Transverse colon (tissue), 4 donors: ENCODE measurements at places on chromosomes 1 and 21. TPM values are rescaled to one million over a fixed set of nuclear protein-coding genes. Genes with fewer than 3 reads are reported as not detected.

GRCh38 chr1:45677751-45678245, 8.5 kb downstream of the GPBP1L1 start:
- DNase-seq = no peak

GRCh38 chr1:6272868-6273267, 12.0 kb upstream of the GPR153 start:
- DNase-seq = no peak

DNA sequence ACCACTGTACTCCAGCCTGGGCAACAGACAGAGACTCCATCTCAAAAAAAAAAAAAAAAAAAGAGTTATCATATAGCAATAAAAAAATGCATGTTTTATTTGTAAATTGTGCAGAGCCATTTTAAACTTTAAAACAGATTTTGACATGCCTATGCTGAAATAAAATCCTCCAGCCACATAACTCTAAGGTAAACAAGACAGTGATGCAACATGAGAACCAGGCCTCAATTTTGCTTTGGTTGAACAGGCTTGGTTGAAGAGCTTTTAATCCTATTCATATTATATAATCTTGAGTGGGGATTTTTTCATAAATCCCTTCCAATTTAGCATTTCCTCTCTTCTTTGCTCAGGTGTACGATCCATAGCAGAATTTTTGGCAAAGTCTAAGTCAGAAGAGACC, 26.1 kb downstream of the ARMH1 start:
- DNase-seq = no peak

DNA sequence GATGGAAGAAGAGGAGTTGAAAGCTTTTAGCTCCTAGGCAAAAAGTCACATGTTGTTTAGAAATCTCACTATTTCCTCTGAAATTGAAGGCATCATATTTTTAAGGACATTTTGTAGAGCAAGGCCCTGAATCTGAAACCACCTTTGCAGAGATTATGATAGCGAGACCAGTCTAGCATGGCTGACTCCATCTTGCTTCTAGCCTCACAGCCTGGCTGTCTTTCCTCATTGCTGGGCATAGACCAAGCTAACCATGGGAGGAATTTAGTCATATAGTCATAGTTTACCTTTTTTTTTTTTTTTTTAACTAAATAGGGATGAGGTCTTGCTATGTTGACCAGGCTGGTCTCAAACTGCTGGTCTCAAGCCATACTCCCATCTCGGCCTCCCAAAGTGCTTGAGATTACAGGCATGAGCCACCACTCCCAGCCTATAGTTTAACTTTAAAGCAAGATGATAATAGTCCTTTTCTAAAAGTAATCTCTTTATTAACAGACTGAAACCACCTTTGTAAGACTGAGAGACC, 42.2 kb upstream of the ZNF326 start:
- no peak for DNase-seq

GRCh38 chr1:119275145-119276134, 93.1 kb upstream of the HAO2 start:
- DNase-seq = peak; percentile 35

- DNase-seq = no peak
These were observed 5.2 kb upstream of the PIGC start for GRCh38 chr1:172448995-172449584.

DNA sequence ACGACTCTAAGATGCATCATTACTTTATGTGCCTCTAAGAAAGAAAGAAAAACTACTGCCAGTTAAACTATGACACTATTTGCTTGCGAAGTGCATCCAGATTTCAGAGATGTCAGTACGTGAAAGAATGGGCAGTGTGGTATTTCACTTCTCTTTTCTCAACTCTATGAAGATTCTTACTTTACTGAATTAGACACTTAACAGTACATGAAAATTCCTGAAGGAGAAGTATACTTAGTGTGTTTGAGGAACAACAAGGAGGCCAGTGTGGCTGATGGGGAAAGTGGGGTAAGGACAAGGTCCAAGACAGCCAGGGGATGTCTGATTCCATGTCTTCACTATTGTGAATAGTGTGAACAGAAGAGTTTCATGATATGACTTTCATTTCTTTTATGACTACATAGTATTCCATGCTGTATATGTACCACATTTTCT, 53.9 kb upstream of the HSD17B7 start:
- DNase-seq = no peak

DNA sequence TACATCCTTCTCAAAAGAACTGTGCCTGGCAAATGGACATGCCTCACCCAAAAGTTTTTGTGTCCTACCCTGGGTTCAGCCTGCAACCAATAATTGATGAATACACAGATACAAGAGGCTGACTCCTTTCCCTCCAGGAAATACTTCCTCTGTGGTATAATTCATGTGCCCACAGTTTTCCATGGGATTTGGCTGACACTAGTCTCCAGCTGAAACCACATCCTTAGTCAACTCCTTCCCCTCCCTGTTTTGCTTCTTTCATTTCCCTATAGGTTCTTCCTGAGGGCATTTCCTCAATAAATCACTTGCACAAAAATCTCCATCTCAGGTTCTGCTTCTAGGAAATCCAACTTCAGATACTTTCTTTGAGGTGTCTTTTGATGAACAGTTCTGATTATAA, 436.6 kb upstream of the C1orf87 start:
- DNase-seq = no peak

GRCh38 chr21:36513430-36513829, 33.5 kb upstream of the CLDN14 start:
- no peak for DNase-seq

DNA sequence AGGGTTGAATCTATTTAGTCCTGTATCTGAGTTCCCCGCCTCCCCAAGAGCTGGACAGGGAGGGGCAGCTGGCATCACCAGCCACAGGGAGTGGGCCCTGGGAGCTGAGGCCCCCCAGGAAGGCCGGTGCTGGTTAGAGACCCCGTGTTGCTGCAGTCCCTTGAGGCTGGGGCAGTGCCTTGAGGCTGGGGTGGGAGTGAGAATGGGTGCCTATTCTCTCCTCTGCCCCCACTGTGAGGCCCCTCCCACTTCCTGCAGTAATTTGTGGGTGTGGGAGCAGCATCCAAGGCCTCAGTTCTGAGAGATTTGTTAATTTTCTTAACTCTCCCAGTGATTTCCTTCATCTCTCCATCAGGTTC, 2.5 kb upstream of the TRAPPC3 start:
- peak; percentile 61 for DNase-seq

- no peak for DNase-seq
These were observed 107.0 kb downstream of the ZC3H11B start for GRCh38 chr1:219505886-219506285.

- no peak for DNase-seq
These were observed 523.6 kb upstream of the PLXNA2 start for GRCh38 chr1:208767816-208768215.

- no peak for DNase-seq
These were observed 201.9 kb downstream of the TOMM20 start for GRCh38 chr1:234926559-234927311.

GRCh38 chr1:9942399-9942938, 722 bp downstream of the LZIC start:
- no peak for DNase-seq

DNA sequence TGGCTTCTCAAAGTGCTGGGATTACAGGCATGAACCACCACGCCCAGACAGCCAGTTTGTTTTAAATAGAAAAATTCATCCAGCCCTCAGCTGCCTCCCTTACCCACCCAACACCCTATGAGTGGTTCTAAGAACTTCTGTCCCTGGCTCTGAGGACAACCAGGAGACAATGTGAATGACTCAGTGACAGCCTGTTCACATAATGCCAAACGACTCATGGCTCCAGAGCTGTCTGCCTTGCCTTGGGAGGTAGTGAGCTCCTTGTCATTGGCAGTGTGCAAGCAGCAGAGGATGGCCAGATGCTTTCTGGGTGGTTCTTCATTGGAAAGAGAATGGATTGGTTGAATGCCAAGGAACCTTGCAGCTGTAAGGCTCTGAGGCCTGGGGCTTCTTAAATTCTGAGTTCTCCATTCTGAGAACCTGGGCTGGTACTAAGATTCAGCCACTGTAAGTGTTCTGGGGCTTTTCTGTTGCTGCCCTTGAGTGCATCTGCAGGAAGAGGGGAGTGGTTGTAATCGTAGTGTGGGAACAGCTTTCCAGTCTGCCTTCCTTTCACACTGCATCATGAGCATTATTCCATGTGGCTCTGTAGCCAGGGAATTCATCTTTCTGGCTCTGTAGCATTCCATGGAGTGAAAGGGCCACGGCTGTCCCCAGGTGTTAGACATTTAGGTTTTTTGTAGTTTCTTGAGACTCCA, 5.8 kb downstream of the SERINC2 start:
- DNase-seq = no peak

DNA sequence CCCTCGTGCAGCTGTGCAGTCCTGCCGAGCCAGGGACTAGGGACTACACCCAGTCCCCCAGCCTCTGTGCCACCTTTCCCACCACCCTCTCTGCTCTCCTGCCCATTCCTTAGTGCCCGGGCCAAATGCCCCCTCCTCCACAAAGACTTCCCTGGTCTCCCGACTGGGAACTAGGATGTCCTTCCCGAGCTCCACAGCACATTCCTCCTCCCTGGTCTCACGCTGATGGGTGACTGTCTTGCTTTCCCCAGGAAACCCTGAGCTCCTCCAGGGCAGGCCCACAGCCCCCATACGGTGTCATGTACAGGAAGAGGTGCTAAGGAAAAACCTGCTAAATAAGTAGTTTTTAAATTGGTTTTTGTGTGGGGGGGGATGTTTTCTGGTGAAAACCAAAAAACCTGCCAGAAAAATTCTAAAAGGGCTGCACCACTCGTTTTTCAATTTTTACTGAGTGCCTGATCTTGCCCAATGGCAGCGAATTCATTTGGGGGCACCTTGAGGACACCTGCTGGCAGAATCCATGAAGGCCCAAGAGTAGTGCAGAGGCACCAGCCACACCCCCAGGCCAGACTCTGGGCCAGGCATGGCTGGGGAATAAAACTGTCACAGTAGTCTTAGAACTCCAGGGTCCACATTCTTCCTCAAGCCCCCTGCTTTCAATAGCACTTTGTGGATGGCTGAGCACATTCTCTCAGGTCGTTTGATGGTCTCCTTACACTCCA, 50.4 kb downstream of the GLIS1 start:
- no peak for DNase-seq

DNA sequence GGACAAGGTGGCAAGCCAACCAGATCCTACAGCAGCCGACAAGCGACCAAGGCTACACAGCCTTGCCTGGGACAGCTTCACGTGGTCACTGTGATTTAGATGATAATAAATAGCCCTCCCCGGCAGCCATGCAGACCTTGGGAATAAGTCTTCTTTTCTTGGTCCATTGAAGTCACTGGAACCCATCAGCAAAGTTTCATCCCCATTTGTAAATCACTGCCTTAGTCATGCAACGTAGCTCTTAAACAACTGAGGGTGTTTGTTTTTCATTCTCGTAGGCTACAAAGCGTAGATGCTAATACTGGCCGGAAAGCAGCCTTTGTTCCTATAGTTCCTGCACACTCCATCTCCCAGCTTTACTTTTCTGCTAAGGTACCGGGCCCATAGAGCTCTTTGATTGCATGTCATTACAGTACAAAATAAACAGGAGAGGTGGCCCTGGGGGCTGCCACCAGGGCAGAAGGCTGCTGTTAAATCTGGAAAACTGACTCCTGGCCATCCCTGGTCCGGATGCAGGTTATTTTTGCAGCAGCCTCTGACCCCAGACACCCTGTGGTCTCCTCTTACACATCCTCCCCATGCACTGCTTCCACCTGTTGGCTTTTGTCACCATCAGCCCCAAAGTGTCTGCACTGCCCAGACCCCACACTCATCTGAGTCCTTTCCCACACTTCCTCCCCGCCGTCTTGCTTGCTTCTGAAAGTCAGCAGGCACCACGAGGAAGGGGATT, 105.5 kb downstream of the TOMM20 start:
- DNase-seq = no peak

- DNase-seq = no peak
These were observed 11.7 kb upstream of the FUCA1 start for GRCh38 chr1:23879809-23880208.

GRCh38 chr1:43038232-43038935, 79.7 kb upstream of the SLC2A1 start:
- DNase-seq = no peak

- no peak for DNase-seq
These were observed 50.8 kb downstream of the RHBG start for GRCh38 chr1:156419854-156420204.

- DNase-seq = no peak
These were observed 720 bp downstream of the PSMB2 start for GRCh38 chr1:35640380-35641232.

DNA sequence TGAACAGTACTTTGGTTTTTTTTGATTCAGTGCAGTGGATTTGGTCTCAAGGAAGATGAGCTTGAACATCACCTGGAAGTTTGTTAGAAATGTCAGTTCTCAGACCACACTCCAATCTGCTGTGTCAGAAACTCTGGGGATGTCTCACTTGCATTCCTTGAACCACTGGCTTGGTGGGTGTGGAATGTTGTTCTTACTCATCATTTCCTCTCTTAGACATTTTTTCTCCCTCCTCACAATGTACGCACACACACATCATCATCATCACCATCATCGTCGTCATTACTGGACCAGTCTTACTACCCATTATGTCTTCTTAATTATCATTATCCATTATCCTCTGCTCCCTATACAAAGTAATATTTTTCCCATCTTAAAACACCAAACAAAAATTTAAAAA, 91.9 kb upstream of the KCNK2 start:
- DNase-seq = no peak

DNA sequence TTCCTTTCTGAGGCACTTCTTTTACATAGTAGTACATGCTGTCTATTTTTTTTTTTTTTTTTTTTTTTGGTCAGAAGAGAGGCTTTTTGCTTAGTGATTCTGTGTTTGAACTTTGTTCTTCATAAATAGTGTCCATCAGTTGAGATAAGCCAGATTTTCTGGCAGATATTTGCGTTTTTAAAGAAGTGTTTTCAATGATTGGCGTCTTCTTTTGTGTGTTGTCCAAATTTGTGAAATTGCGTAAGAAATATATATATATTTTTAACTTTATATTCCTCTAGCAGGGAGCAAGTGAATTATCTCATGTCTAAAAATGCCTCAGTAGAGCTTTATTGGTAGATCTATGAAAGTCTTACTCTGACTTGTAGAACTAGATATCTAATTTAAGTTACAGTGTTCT, 28.3 kb downstream of the NEK7 start:
- DNase-seq = no peak

The PTPRC gene
- total RNA-seq = 6.4 TPM

The PLA2G4A gene
- total RNA-seq = 2.0 TPM

The RGS13 gene
- total RNA-seq = not detected

The TMCC2 gene
- 1.1 TPM for total RNA-seq

The IER5 gene
- total RNA-seq = 40.3 TPM

The WDR64 gene
- not detected for total RNA-seq

The SLC1A7 gene
- total RNA-seq = 1.6 TPM

The PPIAL4G gene
- 0.16 TPM for total RNA-seq

The CASQ2 gene
- total RNA-seq = 5.9 TPM

The KRTAP11-1 gene
- total RNA-seq = not detected

The SLC9C2 gene
- not detected for total RNA-seq

The DCDC2B gene
- total RNA-seq = not detected

The AKNAD1 gene
- total RNA-seq = not detected

The TMEM269 gene
- total RNA-seq = not detected
